ENCODE measurements at places on chromosomes 3 and 15.
A peak's percentile ranks its signal among the peaks of the same experiment; 100 is the strongest.

GRCh38 chr15:45715528-45715927, 80.7 kb downstream of the SQOR start:
- DNase-seq: no peak

DNA sequence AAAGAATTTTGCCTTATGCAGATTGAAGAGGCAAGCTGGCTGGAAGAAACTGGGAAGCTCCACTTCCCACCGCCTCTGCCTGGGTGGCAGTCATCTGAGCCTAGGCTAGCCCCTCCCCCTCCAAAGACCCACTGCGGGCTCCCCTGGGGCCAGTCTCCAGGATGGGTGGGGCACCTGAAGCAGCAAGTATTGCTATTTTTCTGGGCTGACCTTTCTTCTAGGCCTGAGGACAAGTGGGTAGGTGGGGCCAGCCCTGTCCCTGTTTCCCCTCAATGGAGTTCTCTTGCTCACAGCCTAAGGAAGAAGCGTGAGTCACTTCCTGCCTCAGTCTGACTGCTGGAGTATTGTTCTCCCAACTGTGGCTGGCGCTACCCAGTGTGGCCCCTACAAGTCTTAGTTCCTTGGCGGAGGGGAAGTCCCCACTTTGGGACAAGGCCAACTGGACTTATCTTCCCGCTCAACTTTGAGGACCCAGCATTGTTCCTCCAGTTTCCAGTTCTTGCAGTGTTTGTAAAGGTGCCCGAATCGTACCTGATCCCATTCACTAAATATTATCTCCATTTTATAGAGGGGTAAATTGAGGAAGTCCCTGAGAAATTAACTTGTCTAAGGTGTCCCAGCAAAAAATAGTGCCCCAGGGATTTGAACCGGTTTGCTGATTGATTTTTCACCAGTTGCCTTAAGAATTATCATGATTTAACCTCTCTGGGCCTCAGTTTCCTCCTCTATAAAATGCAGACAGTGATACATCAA, 1.4 kb downstream of the FURIN start:
- DNase-seq: peak; percentile 72

- DNase-seq: peak; percentile 100
Observed at GRCh38 chr3:36969540-36970432, 23.1 kb downstream of the EPM2AIP1 start.

- DNase-seq: peak; percentile 36
Observed at GRCh38 chr3:160133757-160134156, 91.5 kb upstream of the C3orf80 start.

GRCh38 chr3:169454823-169455222, 208.7 kb downstream of the MECOM start:
- DNase-seq: peak; percentile 50

DNA sequence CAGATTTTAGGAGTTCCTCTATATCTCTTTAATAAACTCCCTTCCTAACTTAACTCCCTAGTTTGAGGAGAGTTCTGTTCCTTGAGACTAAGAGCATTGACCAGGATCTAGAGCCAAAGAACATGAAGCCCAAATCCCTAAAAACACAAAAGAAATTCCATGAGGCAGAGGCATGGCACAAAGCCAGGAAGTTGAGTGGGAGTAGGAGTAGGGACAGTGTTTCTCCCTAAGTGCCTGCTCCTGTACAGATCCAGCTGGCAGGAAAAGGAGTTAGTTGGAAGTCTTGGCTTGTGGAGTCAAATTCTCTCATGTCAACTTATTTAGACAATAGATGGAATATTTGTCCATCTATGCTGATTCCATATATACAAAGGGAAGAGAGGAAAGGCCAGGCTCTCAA, 11.4 kb downstream of the ACTC1 start:
- no peak for DNase-seq

DNA sequence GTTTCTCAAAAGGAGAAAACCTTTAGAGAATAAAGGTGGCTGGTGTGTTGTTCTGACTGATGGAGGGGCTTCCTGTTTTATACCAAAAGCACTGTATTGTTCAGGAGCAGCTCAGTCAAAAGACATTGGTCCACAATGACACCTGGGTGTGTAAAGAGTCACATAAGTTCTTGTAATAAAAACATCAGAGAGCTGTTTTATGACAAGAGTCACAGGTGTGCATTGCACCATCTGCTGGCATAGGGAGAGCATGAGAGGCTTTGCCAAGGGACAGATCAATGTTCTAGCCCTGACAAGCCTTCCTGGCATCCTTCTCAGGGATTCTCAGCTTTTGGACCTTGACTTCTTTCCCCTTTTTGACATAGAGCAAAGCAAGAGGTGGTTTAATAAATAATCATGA, 20.4 kb downstream of the ARPP21 start:
- DNase-seq: peak; percentile 12

GRCh38 chr15:31799715-31800321, 230.5 kb upstream of the CHRNA7 start:
- no peak for DNase-seq

DNA sequence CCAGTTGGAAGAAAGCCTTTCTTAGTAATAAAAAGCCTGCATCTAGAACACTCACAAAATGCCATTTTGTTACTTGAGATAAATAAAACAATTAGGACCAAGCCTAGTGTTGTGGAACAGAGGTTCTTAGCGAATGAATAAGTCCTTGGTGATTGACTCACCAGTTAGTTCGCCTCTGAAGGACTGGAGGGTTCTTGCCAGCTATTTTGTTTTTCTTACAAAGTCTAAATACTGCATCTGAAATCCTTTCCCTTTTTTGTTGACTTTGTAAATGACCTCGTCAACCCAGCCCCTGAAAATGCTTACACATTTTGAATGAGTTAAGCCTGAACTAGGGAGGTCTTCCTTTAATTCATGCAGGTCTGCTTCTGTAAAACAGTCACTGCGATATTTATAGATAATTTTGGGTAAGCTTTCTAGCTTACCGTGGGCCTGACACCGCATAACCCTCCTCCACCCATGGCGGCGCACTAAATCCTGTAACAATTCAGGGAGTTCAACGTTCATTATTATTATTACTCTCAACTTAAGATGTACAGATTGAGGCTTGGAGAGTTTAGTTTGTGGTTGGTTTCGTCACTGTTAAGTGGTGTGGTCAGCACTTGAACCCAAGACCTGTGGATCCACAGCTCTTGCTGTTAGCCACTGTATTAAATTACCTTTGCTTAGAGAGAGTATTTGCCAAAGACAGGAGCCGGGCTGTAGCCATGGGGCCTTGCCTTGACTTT, 45.0 kb upstream of the SACM1L start:
- no peak for DNase-seq

GRCh38 chr3:189808246-189809007, 177.2 kb downstream of the TP63 start:
- DNase-seq: no peak

DNA sequence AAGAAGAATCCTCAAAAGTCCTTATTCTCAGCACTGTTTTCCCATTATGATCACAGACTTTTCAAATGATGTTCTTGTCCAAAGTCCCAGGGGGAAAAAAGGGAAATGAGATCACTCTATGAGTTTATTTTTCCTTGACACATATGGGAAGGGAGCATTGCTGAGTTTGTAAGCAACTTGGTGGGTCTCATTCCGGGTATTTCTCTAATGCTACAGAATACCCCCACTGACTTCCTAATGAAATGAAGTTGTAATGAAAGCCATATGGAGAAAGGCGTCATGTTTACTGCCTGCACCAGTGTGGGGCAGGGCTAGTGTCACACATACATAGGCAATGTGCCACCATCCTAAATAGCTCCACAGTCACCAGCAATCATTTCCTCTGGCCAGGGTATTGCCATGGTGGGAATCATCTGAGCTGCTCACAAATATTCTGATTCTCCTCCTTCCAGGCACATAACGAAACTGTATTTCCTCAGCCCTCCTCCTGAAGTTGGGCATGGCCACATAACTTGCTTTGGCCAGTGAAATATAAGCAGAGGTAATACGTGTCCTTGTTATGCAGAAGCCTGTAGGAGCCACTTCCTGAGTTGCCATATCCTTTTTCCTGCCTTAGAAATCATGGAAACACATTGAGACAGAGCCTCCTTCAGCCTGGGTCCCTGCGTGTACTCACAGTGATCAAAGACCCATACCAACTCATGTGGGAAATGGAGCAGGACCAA, 41.0 kb upstream of the C15orf61 start:
- no peak for DNase-seq

DNA sequence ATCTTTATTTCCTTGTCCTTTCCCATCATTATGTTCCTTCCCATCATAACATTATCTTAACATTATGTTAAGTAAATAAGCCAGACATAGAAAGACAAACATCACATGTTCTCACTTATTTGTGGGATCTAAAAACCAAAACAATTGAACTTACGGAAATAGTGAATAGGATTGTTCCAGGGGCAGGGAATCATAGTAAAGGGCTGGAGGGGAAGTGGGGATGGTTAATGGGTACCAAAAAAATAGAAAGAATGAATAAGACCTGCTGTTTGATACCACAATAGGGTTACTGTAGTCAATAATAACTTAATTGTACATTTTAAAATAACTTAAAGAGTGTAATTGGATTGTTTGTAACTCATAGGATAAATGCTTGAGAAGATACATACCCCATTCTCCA, 36.7 kb upstream of the MBNL1 start:
- no peak for DNase-seq

GRCh38 chr3:37625690-37626360, 235.9 kb upstream of the CTDSPL start:
- no peak for DNase-seq
